ENCODE measurements at places on chromosomes 1 and 21.

GRCh38 chr1:61253059-61253735 lies 170.8 kb downstream of the NFIA start:
- DNase-seq = no peak

DNA sequence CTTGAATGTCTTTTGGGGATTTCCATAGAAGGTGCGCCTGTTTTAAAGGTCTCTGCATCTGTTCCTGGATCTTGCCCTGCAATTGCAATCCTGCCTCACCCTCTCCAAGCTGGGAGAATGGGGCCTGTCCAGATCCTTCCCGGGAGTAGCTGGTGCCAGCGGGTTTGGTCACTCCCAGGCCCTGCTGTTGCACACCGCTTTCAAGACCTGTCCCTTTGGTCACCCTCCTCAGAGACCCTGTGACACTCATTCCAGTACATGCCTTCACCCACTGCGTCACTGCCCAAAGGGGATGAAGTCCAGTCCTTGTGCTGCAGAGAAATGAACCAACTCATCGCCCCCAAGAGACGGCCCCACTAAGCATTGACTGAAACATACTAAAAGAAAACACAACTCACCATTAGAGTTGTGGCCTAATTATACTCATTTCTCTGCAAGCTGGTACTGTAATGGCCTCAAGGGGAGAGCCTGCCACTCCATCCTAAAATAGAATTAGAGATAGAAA lies 1.9 kb upstream of the IRF2BP2 start:
- DNase-seq = no peak

- DNase-seq = no peak
These were observed 56.9 kb downstream of the LRRC8D start for GRCh38 chr1:89877756-89878155.

DNA sequence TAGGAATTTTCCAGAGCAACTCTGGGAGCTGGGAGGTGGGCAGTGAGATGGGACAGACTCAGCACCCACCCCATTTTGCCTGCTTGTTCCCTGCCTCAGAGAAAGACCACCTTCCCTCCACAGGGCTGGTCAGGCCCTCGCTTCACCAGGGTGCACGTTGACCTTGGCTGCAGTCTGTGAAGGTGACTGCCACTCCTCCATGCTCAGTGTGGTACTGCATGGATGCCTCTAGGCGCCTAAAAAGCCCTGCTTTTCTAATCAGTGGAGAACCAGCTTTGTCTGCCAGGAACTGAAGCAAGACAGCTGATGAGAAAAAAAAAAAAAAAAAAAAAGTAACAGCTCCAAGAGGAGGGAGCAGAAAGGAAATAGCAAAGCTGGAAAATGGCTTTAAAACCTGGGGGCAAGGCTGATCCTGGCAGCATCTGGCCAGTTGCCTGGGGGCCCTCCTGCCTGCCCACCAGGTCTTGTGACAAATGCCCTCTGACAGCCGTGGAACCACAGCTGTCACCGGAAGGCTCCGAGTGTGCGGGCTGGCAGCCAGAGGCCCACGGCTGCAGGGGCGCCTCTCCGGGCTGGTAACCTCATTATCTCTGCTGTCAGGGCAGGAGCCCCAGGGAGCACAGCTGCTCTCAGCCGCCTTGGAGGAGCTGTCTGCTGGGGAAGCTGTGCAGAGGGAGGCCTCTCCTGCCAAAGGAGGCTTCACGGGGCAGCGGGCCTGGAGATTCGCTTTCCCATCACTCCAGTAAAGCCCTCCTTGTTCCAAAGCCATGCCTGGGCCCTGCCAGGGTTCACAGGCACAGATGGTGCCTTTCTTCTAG lies 13.7 kb downstream of the KIAA1614 start:
- no peak for DNase-seq

DNA sequence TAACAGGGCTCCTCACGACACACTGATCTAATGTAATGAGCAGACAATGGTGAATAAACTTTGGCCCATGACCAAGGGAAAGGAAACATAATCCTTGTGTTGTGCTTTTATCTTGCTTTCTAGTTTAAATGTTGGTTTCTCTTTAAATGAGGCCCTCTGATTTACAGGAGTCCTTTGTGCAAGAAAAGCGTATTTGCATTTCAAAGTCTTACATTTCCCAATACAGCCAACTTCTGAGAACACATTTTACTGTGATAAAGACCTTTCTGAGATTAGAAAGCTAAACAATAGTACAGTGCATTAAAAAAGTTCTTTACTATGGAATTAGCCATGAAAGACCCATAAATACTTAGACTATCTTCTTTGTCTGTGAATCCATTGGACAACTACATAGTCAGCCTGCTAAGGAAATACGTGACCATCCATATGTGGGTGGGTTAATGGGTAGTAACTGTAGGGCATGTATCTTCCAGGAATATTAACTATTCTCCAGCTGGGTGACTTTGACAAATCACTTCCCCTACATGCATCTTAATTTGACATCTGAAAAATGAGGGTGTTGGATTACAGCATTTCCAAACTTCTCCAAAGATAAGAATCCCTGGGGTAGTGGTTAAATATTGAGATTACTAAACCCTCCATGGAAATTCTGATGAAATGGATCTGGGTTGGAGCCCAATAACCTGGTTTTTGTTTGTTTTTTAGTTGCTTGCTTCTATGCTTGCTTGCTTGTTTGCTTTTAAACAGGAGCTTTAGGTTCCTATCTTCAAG lies 50.3 kb upstream of the USP1 start:
- DNase-seq = no peak

DNA sequence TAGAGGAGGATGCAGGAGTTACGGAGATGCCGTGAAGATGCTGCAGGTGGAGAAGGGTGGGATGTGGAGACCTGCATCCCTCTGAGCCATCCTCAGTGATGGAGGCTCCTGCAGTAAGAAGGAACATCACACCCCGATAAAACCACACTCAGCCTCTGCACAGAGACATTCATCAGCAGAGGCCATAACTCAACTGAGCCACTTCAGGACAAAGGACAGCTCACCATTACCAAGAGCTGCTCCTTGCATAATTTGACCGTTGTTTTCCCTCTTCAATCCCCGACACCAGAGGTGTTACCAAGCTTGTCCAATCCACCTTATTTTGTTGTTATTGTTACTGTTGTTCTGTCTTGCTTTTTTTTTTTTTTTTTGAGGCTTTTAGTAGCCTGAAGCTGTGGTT lies 543.9 kb downstream of the AJAP1 start:
- no peak for DNase-seq

- peak; percentile 38 for DNase-seq
These were observed 26.1 kb downstream of the MAN1C1 start for GRCh38 chr1:25642574-25643108.

- DNase-seq = no peak
These were observed 73.4 kb downstream of the SH3BGR start for GRCh38 chr21:39525129-39525528.

DNA sequence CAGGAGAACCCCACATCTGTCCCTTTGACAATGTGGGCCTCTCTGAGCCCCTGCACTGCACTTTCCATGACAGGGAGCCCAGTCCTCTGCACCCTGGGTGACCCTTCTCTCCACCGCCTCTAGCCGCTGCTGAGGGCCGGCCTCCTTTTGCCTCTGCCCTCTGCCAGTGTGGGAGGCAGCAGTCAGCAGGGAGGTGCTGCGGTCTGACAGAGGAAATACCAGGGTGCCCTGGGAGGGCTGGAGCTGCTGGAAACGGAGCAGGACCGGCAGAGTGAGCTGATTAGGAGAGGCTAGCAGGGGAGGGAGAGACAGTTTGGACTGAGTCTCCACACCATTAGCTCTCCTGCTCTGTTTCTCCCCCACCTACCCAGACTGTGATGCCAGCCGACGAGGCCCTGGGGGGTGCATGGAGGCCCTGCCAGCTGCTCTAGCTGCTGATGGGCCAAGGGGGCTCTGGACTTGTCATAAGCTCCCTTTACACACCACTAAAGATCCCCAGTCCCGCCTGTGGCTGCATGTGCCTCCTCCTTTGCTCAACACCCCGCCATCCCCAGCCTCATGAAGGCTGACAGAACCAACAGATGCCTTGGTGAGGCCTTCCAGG lies 171.1 kb upstream of the KLHDC7A start:
- no peak for DNase-seq

DNA sequence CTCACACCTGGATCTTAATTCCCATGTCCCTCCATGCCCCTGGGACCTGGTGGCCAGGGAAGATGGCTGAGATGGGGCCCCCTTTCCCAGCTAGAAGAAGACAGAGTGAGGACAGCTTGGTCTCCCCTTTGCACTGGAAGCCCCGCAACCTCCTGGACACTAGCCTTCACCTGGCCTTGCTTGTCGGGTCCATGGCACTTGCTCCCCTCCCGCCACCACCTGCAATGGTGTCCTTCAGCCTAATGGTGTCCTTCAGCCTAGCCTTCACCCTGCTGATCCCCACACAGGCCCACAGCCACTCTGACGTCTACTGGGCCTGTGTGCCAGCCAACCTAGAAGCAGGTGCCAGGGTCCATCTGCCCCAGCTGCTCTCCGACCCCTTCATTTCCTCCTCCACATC lies 45.9 kb upstream of the EDN2 start:
- DNase-seq = no peak

DNA sequence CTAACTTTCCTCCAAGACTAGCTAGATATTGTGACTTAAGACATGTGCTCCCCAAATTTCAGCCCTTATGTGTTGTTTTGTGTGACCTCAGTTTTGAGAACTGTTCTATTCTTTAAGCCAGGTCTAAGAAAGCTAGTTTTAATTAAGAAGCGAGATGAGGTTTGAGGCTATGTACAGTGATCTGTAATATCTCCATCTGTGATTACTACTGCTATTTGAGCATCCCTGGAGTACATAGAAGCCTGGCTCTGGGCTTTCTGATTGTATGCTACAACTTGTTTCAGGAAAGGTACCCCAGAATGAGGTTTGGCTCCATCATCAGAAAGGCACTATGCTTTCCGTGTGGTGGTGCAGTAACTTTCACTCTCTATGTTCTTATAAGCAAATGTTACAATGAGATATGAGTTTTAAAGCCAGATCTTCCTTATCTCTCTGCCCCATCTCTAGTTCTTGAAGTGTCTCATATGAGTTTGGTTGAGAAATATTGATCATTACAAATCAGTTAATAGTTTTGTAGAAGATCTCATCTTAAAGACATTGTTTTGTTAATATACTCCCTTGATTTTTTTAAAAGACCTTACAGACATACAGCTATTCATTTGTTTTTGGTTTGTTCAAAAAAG lies 605 bp downstream of the RGS4 start:
- DNase-seq = no peak

DNA sequence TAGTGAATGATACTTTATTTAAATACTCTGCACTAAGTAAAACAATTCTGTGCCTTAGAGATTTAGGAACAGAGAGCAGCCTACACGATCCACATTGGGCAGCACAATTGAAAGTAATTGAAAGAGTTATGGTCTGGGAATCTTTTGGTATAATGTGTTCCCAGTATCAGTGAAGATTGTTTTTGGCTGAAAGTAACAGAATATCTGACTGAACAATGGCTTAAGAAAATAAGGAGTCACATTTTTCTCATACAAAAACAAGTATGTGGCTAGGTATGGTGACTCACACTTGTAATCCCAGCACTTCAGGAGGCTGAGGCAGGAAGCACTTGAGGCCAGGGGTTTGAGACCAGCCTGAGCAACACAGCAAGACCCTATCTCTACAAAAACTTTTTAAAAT lies 306.2 kb downstream of the NFIA start:
- no peak for DNase-seq

Data from GM19239 (cell line).